ENCODE measurements at places on chromosomes 11 and 22. TPM values are rescaled to one million over a fixed set of nuclear protein-coding genes. Genes with fewer than 3 reads are reported as not detected.

- DNase-seq, result peak; percentile 68
Observed at GRCh38 chr11:88414981-88415413, 77.5 kb upstream of the CTSC start.

- no peak for DNase-seq
Observed at GRCh38 chr11:119723243-119723951, 5.6 kb downstream of the NECTIN1 start.

The SHANK3 gene
- total RNA-seq, result 0.08 TPM

The TMEM126B gene
- 48.8 TPM for total RNA-seq

The APOA5 gene
- total RNA-seq, result not detected

DNA sequence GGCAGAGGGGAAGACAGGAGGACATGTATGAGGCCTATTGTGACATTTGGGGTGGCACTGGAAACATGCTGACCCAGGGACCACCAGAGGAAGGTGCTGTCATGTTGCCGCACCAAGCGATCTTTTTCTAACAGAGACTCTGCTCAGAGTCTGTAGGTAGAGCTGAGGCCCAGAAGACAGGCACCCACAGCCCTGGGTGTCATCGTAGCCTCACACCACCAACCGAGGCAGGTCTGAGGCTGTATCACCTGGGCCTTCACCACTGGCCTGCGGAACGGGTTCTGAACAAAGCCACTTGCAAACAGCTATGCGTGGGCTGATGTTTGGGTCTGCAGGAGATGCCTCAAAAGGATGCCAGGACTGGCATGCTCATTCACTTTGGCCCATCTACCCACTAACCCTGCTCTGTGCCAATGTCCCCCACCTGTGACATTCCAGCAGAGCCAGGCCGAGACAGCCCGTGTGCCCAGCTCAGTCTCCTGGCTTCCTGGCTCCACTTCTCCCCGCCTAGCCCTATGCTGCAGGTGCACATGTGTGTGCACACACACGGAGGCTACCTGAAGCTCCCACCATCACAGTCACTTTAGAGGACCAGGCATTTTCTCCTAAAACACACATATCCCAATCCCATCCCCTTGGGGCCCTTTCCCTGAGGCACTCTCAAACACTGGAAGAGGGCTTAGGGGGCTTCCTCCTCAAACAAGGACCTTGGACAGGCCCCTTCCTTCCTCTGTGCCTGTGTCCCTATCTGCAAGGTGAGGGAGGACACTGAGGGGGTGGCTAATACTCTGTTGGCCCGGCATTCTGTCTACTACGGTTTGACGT is 3.6 kb downstream of the TRIM29 start:
- DNase-seq, result no peak

DNA sequence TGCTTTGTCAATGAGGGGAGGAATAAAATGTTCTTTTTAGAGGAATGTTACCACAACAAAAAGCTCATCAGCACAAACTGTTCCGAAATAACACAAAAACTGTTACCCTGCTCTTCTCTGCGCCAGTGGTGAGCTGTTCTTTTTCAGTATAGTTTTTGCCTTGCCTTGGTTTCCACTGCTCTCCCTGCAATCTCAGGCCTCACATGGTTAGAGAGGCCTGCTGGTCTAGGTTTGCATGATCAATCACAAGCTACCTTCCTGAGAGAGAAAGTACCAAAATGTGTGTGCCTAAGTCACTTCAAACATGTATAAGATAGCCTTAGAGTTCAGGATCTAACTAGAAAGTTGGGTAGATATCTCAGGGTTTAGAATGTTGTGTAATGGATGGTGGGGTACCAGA is 114.6 kb downstream of the STIM1 start:
- DNase-seq, result no peak

The MAPK11 gene
- total RNA-seq, result 14.2 TPM

The CAVIN3 gene
- total RNA-seq, result 12.1 TPM

The SLC22A6 gene
- not detected for total RNA-seq

DNA sequence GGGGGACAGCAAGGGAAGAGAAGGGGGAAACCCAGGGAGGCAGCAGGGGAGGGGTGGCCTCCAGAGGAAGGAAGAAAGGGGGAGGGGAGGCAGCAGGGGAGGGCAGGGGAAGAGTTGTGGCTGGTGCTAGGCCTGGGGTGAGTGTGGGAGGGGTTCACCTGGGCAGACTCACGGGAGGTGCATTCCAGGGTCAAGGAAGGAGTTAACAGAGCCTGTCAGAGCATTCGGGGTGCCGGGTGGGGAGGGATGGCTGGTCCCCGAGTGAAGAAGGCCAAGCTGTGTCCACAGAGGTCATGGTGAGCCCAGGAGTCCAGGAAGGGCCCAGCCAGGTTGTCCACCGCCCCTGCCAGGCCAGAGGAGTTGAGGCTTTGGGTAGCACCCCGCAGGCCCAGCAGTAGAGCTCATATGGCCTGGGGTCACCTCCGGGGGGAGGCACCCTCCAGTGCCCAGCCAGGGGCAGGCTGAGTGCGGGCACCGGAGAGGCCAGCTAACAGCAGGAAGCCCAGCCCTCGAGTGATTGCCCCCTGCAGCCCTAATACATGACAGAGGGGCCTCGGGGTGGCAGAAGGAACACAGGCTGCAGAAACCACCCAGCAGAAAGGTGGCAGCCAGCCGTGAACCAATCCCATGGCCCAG is 31.1 kb upstream of the PPARA start:
- DNase-seq, result no peak

DNA sequence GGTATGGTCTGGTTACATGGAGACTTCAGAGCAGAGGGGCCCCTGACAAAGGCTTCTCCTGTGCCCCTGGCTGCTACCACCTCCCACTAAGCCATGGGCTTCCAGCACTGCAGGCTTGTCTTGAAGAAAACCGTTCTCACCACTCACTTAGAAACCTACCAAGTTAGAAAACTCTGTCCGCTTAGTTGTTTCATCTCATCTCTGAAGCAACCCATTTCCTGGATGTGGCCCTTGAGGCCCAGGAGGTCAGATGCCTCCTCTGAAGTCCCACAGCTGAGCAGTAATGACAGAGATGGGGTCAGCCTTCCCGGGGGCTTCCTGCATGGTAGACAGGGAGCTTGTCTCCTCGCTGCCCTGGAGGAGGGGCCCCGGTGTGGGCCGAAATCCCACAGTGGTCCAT is 12.9 kb downstream of the CSF2RB start:
- no peak for DNase-seq

DNA sequence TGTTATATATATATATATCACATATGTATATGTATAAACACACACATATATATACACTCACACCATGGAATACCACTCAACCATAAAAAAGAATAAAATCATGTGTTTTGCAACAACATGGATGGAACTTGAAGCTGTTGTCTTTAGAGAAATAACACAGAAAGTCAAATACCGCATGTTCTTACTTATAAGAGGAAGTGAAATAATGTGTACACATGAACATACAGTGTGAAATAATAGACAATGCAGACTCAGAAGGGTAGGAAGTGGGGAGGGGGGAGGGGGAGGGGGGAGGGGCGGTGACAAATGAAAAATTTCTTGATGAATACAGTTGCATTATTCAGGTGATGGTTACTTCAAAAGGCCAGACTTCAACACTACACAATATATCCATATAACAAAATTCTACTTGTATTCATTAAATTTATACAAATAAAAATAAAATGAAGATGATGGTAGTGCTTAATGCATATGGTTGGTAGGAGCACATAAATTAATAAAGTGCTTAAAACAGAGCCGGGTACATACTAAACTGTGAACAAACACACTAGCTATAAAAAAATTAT is 5.8 kb upstream of the OR5B2 start:
- DNase-seq, result no peak

GRCh38 chr22:44735518-44736428 is 16.6 kb upstream of the ARHGAP8 start:
- peak; percentile 79 for DNase-seq

The SYT13 gene
- not detected for total RNA-seq

The USP2 gene
- total RNA-seq, result 0.48 TPM

GRCh38 chr11:92480499-92480898 is 255.9 kb downstream of the FAT3 start:
- no peak for DNase-seq

DNA sequence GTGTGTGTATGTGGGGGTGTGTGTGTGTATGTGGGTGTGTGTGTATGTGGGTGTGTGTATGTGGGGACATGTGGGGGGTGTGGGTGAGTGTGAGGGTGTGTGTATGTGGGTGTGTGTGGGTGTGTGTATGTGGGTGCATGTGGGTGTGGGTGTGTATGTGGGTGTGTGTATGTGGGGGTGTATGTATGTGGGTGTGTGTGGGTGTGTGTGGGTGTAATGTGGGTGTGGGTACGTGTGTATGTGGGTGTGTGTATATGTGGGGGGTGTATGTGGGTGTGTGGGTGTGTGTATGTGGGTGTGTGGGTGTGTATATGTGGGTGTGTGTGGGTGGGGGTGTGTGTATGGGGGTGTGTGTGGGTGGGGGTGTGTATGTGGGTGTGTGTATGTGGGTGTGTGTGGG is 106.7 kb downstream of the SPATA19 start:
- DNase-seq, result no peak

The POTEH gene
- total RNA-seq, result not detected

GRCh38 chr22:41920271-41920976 is 5.5 kb upstream of the SHISA8 start:
- no peak for DNase-seq

- DNase-seq, result peak; percentile 40
Observed at GRCh38 chr11:129992161-129992944, 10.3 kb downstream of the PRDM10 start.

- no peak for DNase-seq
Observed at GRCh38 chr11:25057861-25058260, 561.0 kb downstream of the LUZP2 start.

DNA sequence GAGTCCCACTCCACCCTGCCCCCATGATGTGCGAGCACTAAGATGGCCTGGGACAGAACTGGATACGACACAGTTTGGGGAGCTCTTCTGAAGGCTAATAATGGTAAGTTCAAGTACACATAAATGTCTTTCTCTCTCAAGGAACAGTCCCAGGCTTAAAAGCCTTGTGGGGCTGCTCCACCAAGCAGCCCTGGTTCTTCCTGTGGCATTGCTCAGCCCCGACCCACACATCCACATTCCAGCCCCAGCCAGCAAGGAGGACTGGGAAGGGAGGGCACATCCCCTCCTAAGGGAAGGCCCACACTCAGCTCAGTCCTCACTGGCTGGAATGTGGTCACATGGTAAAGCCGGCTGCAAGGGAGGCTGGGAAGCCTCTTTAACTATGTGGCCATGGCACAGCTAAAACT is 13.3 kb upstream of the MB start:
- DNase-seq, result no peak

- DNase-seq, result no peak
Observed at GRCh38 chr11:74546752-74547151, 45.6 kb upstream of the POLD3 start.

GRCh38 chr11:45869551-45869950 is 15.9 kb upstream of the MAPK8IP1 start:
- DNase-seq, result no peak

- DNase-seq, result no peak
Observed at GRCh38 chr11:48105096-48105990, 111.3 kb upstream of the OR4B1 start.

GRCh38 chr11:88359541-88359940 is 22.0 kb upstream of the CTSC start:
- DNase-seq, result no peak

The SNX32 gene
- 1.6 TPM for total RNA-seq

DNA sequence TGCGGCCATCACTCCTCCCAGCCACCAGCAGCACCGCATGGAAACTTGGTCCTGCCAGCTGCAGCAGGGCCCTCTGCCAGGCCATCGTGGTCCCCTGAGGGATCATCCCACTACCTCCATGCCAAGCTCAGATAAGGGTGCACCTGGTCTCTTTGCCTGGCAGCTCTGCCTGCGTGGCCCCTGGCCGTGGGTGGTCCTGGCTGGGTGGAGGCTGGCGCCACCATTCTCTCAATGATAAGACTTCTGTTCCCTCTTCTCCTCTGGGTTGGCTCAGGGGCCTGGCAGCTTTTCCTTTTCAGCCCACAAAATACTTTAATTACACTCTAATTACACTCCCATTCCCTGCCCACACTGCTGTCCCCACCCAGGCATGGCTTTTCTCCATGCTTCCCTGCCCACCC is 26.8 kb upstream of the TSKU start:
- DNase-seq, result no peak

- DNase-seq, result peak; percentile 82
Observed at GRCh38 chr11:67504950-67505581, at the start of gene PITPNM1. TSS of gene PITPNM1 (minus strand) at chr11:67505363. CDS start at chr11:67504180, 1,183 bp downstream.

The ESRRA gene
- 42.2 TPM for total RNA-seq

- DNase-seq, result no peak
Observed at GRCh38 chr11:8956860-8957259, 7.4 kb downstream of the TMEM9B start.

The TRIM51 gene
- total RNA-seq, result not detected

GRCh38 chr22:39414886-39415285 is 15.3 kb downstream of the TAB1 start:
- DNase-seq, result no peak

GRCh38 chr11:76380159-76380976 is 564 bp downstream of the THAP12 start:
- DNase-seq, result peak; percentile 62

- DNase-seq, result peak; percentile 6
Observed at GRCh38 chr11:134543241-134543640, 131.2 kb upstream of the B3GAT1 start.

DNA sequence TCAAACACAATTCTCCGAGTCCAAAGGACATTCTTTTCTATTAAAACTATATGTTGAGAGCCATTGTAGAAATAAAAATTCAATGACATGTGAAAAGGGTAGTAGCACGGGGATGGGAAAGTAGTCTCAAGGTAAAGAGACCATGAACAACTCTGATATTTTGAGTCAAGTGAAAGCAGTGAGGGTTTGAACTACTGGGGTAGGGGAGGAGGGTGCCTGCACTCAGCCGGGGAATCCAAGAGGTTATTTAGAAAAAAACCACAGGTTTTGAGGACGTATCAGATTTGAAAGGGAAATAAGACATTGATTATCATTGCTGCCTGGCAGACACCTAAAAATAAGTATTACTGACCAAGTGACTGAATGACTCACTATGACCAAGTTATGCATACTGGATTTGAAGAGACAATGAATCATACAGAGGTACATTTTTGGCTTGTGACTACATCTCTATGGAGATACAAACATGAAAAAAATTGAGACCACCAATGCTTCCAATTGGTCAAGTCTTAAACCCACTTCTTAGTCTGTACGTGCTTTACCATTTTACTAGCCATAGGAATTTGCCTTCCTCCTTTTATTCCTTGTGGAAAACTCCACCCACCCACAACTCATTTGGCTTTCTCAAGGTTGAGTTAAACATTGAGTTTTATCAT is 2.2 kb upstream of the OR52H1 start:
- no peak for DNase-seq

The PTPRCAP gene
- total RNA-seq, result 398 TPM

The GLB1L2 gene
- 2.1 TPM for total RNA-seq

The OR52I1 gene
- total RNA-seq, result not detected
